Mesenteric fat pad (tissue), 1 donor: ENCODE measurements at places on chromosomes 2 and 18.

GRCh38 chr2:31270131-31270530 is 36.2 kb downstream of the EHD3 start:
- DNase-seq = no peak

- no peak for DNase-seq
Measured at GRCh38 chr18:77524909-77525308, 275.3 kb downstream of the GALR1 start.

DNA sequence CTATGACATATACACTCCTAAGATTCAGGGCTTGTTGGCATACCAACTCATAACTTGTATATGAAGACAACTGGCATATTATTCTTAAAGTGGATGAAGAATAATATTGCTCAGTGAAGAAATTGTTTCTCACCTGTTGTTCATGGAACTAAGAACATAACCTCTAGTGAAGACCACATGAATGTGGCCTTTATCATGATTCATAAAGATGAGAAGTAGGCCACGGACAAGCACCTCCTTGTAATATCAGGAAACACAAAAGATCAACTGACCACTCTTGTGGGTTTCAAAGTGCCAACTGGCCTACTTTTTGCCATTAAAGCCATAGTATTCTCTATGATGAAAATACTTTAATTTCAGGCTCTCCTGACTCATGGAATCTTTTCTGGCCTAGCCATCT is 407.4 kb downstream of the GRB14 start:
- no peak for DNase-seq

DNA sequence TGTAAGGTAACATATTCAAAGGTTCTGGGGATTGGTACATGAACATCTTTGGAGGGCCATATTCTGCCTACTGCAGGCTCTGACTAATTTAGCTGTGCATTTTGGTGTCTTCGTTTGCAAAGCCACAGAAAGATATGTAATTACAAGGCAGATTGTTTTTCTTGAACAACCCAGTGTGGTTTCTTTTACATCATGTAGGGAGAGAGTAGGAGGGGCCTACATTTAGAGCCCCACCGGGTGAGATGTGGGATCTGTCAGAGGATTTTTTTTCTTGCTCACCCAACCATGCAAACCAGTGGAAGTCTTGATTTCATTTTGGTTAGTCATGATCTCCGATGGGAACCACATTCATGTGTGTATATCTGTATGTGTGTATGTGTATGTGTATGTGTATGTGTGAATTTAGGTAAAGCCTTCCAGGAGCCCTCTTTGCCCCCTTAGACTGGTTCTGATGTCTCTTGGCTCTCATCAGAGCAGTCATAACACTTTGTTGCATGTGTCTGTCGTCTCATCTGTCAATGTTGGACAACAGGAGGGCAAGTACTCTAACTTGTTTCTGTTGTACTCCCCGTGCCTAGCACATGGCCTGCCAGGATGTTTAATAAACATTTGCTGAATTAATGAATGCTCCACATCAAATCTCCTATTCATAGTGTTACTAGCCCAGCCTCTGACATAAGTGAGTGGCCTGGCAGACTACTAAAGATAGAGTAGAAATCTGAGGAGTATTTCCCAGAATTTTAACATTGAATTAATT is 239.9 kb downstream of the MTX2 start:
- DNase-seq = no peak

DNA sequence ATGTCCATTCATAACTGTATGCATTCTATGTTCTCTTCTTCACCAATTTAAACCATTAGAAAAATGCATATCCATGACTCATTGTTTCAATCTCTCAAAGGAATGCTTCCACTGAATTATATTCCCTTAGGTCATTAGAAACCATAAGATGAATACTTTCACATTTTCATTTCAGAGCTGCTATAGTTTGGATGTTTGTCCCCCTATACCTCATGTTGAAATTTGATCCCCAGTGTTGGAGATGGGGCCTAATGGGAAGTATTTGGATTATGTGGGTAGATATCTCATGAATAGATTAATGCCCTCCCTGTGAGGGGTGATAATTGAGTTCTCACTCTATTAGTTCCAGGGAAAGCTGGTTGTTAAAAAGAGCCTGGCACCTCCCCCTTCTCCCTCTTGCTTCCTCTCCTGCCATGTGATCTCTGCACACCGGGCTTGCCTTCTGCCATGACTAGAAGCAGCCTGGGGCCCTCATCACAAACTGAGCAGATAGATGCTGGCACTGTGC is 35.7 kb downstream of the THUMPD2 start:
- no peak for DNase-seq

DNA sequence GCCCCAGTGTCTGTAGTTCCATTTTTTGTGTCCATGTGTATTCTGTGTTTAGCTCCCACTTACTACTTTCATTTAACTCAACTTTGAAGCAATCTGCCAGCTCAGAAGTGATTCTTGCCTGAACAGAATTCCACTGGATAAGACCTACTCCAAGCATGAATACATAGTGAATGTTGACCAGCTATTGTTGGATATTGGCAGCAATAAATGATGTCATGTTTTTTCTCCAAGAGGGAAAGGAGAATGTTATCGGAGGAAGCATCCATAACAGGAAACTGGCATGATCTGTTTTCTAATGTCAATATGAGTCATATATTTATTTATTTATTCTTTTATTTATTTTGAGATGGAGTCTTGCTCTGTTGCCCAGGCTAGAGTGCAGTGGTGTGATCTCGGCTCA is 36.8 kb upstream of the TRAPPC8 start:
- DNase-seq = no peak

DNA sequence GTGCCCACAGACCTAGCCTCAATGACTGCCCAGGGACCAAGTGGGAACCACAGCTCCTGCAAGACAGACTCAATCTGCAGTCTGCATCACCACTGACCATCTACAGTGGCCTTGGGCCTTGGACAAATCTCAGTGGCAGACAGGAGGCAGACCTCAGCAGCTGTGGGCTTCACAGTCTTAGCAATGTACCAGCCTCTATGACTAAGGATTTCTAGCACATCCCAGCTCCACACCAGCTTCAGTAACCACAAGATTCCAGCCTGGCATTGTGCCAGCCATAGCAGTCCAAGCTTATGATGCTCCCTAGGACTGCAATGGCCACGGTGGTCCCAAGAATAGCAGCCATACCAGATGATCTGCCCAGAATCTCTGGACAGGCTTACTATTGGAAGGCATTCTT is 19.6 kb upstream of the WDR75 start:
- no peak for DNase-seq

- DNase-seq = no peak
Measured at GRCh38 chr18:68400889-68401288, 314.0 kb downstream of the TMX3 start.
